ENCODE measurements at places on chromosomes 6 and 20.

- no peak for DNase-seq
Measured at GRCh38 chr6:52493669-52494068, 73.5 kb downstream of the EFHC1 start.

GRCh38 chr6:133546098-133546497 is 304.9 kb downstream of the EYA4 start:
- peak; percentile 78 for DNase-seq

- no peak for DNase-seq
Measured at GRCh38 chr6:15780437-15780836, 117.6 kb upstream of the DTNBP1 start.

GRCh38 chr6:107062691-107063090 is 34.7 kb downstream of the MTRES1 start:
- DNase-seq: no peak

- peak; percentile 45 for DNase-seq
Measured at GRCh38 chr6:63560801-63561287, 11.4 kb upstream of the LOC128125822 start.

Measured in fibroblast of skin of right biceps (primary cell).